ENCODE measurements at places on chromosomes 3 and 15.

DNA sequence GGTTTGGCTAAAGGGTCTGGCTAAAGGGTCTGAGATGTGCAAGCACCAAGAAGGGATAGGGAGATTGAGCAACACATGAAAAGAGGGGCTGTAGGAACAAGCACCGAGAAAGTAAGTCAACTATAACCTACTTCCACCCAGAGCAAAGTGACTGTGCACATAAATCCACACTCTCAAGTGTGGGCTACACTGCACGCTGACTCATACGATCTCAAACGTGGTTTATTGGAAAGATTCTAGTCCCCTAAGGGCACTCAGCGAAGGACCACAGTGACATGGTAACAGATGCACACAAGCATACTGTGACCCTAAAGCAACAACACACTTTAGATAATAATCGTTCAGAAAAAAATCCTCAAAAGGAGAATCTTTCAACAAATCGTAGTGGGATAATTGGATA lies 48.0 kb downstream of the EHHADH start:
- DNase-seq: no peak

DNA sequence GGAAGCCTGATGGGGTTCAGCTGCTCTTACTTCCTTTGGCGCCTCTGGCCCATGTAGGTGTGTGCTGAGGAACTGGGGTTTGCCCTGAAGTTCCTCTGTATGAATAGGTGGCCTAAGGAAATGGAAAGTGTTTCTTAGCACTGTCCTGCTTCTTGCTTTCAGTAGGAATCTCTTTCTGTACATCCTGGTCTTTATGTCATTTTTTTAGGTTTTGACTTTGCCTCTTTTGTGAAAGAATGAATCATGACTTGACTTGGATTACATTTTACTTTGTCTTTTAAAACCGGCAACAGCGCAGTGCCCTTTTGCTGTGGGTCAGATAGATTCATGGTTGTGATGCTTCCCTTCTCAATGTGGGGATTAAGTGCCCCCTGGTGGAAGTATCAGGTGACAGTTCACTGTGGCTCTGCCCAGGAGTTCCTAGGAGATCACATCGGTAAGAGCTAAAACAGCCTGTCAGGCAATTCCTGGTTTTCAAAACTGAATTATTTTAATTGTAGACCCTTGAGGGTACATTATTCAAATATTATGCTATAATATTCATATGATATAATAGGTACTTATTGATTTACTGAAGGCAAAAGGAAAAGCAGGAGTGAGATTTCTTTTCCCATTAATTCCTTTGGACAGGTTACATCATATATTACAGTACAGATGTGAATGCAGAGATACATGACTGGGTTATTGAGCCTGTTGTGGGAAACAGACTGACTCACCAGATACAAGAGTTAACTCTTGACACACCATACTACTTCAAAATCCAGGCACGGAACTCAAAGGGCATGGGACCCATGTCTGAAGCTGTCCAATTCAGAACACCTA lies 95.4 kb downstream of the HCN4 start:
- peak; percentile 77 for DNase-seq

DNA sequence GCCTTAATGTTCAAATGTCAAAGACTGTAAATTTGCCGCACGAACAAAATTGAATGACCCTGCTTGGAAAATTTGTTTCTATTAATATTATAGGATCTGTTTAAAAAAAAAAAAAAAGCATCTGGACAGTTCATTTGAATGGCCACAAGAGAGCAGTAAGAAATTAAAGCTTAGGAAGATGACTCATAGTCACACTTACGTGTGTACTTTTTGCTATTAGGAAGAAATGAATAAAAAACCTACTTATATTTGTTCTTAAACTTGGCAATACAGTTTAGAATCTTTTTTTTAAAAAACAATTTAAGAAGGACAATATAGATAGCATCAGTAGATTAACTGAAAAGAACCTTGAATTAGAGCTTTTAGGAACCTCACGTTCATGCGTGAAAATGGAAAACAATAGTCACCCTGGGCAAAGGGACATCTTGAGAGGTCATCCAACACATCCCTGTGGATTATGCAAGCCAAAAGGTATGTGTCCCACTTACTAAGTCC lies 621.8 kb downstream of the MECOM start:
- DNase-seq: peak; percentile 41

DNA sequence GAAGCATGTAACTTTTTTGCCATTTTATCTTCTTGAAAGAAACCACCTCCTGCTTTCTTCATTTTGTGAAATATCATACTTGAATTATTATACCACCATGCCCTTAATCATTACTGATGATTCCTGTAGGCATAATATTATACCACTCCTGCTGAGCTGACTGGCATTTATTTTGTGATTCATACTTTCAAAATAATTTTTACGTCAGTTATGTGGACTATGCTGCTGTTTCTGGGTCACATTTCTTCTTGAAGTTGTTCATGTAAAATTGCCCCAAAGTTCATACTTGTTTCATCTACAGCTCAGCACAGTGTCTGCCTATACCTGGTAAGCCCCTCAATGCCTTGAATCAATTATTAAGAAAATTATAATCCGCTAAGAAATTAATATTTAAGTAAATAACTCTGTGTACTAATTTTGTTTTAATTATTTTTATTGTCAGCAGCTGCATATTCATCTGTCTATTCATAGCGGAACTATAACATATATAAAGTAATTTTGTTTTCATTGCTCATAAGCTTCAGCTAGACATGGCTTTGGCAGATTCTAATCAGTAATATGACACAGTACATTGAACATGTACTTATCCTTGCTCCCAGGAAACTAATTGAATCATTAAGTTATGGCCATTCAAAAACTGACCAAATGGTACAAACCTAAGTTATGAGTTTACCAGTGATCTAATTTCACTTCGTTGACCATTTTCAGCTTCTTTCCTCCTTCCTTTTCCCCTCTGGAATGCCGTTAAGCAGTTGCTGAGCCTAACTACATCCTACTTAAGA lies 160.0 kb downstream of the NAALADL2 start:
- DNase-seq: no peak

GRCh38 chr15:69342460-69343076 lies 43.9 kb downstream of the PAQR5 start:
- DNase-seq: no peak

Data from hepatocyte (in vitro differentiated cells).